Stimulated activated naive CD8-positive, alpha-beta T cell treated with anti-CD3 and anti-CD28 coated beads, Interleukin-15, Interleukin-2, amounts not matched to agents 100 U/mL and 50 U/mL, for 24 hours (primary cell): ENCODE measurements at places on chromosomes 11 and 22.

GRCh38 chr11:63444160-63444559, 46.8 kb downstream of the PLAAT5 start:
- no peak for DNase-seq

DNA sequence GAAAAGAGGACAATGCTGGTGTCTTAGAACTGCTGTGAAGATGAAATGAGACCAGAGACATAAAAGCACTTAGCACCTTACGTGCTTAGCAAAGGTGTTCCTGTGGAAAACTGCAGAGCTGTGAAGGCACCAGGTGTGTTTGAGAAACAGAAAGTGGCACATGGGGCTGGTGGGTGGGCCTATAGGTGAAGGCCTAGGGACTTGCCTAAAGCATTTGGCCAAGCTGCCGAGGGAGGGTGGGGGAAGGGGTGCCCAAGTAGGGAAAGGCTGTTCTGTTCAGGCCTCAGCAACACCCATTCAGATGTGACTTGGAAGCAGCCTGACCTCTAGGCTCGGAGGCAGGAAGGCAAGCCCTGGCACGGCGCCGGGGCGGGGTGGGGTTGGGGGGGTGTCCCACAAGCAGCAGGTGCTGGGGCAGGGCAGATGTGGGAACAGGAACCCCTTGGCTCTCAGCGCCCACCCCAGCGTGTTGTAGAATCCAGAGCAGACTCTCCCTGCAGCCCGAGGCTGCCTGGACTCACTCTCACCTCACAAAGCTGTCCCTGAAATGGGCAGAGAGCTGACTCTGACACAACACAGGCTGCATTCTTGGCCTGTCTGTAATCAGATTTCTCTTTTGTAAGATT, 366.7 kb upstream of the NARS2 start:
- DNase-seq, result no peak

GRCh38 chr11:74693531-74693930, 37.7 kb downstream of the CHRDL2 start:
- no peak for DNase-seq

DNA sequence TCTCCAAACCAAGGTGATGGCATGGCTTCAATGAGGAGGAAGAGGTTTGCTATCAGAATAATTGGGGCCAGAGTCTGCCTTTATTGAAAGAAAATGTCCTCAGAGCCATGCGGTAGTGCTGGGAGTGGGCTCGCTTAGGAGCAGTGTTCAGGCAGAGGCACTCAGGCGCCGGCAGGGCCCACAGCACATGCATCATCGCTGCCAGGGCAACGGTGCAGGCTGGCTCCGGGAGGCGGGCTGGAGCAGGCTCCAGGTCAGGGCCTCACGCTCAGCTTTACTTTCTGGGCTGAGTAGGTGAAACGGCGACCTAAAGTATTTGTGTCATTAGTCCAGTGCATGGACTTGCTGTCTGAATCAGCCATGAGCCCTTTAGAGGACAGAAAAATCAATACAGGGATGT, 169.9 kb upstream of the CCDC90B start:
- no peak for DNase-seq

DNA sequence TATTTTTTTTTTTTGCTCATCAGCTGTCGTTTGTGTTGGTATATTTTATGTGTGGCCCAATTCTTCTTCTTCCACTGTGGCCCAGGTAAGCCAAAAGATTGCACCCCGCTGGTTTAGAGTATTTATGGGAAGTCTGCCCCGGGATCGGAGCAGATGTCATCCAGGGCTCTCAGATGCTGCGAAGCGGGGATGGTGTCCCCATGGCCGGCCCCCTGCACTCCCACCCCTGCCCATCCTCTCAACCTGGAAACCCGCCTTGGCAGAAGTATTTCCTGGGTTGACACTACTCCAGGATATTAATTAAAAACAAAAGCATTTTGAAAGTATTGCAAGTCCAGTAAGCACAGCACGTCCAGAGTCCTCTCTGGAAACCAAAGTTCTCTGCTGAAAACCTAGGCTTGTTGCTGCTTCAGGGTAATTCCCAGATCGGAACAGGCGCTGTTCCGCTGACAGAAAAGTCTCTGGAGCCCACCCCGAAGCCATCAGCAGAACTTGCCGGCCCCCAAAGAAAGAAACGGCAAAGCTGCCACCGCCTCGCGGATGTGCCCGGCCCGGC, 833 bp downstream of the SCUBE2 start:
- DNase-seq, result no peak

DNA sequence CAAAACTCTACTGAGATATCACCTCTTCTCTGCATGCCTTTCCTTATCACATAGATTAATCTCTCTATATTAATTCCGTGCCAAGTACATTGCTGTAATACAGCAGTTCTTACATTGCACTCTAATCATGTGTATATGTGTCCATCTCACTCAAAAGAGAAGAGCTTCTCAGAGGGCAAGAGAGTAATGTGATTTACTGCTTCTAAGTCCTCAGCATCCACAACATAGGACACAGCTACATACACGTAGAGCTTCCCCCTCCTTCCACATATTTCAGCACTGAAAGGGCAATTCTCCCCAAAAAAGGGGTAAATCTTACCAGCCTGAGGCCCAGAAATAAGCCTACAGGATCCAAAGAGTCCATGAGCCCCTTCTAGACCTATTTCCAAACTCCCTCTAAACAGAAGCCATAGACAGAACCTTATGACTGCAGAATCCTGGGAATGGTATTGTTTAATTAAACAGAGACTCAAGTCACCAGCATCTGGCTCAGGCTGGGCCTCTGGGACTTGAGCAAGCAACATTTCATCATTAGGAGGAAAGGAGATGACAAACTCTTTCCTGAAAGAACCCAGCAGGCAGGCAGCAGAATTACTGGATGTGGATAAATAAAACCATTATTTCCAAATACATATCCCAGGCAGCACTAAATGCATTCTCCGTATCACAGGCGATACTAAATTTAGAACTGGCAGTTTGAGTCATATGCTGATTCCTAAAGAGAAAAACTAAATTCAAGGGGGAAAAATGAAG, 87.2 kb downstream of the KCNC1 start:
- DNase-seq, result no peak

DNA sequence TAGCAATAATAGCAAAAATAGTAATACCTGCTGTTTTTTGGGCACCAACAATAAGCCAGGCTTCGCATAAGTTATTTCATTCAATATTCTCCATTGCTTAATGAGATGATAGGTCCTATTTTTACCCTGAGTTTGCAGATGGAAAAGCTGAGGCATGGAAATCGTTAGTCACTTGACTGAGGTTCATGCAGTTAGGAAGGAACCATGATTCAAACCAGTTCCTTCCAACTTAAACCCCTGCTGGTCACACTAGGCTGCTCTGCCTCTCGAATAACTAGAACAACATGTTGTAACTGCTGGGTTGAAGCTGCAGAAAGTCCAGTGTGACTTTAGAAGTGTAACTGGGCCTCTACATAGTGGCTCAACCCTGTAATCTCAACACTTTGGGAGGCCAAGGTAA, 69.3 kb downstream of the SEZ6L start:
- no peak for DNase-seq

- DNase-seq, result no peak
Measured at GRCh38 chr11:132822276-132822675, 710.0 kb downstream of the OPCML start.

DNA sequence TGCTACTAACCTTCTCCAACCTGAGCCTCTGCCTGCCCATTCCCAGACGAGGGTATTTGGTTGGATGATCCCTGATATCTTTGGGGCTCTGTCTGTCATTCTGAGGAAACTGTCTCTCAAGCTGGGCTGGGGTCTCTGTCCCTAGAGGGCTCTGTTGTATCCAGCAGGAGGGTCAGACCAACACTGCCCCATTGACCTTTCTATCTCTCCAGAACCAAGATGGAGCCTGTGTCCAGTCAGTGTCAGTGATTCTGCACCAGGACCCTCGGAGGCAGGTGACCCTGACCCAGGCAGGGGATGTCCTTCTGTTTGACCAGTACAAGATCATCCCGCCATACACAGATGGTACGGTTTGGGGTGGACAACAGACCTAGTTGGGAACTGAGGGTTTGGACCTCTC, 21.9 kb downstream of the OTOG start:
- DNase-seq, result no peak

DNA sequence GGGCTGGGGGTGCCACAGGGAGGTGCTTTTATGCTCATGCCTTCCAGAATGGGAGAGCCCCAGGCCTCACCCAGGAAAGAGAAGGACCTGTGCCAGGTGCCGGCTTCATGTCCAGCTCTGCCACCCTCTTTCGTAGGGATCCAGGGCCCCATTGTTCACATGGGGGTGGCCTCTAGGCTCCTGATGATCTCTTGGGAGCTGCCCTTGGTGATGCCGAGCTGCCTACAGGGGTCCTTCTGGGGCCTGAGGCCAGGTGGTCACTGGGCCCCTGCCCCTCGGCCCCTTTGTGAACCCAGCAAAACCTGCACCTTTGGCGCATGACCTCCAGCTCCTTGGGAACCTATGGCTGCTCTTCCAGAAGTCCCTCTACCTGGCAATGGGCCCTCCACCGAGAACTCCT, 41.4 kb upstream of the SMIM38 start:
- no peak for DNase-seq

GRCh38 chr11:63504933-63505586, 824 bp upstream of the LGALS12 start:
- DNase-seq, result no peak

DNA sequence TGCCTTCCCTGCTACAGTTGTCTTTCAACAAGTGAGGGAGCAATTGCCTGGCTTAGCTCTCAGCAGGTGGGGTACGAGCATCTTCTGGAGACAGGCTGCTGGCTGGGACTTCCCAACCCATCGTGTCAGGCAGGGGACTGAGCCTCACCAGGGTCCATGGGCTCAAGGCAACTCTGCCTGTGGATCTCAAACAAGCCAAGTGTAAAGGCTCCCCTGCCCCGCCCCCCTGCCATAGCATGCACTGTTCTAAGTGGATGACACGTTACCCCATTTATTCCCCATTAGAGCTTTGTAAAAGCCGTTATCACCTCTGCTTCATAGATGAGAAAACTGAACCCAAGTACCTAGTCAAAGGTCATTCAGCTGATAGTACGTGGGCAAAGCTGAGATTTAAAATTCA, 222.9 kb downstream of the NTM start:
- no peak for DNase-seq

- DNase-seq, result no peak
Measured at GRCh38 chr11:118903204-118904015, 19.7 kb downstream of the CXCR5 start.

DNA sequence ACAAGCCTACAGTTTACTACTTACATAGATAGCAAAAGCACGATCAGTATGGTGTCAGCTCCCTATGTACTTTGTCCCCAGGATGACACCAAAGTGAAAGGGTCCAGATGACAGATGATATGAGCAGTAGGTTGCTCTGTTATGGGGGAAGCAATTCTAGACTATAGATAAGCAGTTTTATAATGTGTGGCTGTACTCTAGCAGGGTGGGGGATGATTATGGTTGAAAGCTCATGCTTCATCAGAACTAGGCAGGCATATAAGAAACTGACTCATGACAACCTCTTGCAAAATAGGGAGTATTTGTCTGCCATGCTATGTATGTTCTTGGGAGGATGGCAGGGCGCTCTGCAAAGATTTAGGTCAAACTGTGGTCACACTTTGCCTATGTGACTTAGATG, 158.2 kb upstream of the ZBED5 start:
- DNase-seq, result no peak

GRCh38 chr11:125141178-125141577, 23.4 kb upstream of the PKNOX2 start:
- no peak for DNase-seq

GRCh38 chr11:86588566-86589090, 83.8 kb downstream of the ME3 start:
- DNase-seq, result no peak
